ENCODE measurements at places on chromosomes 2 and 18. TPM values are rescaled to one million over a fixed set of nuclear protein-coding genes. Genes with fewer than 3 reads are reported as not detected.

DNA sequence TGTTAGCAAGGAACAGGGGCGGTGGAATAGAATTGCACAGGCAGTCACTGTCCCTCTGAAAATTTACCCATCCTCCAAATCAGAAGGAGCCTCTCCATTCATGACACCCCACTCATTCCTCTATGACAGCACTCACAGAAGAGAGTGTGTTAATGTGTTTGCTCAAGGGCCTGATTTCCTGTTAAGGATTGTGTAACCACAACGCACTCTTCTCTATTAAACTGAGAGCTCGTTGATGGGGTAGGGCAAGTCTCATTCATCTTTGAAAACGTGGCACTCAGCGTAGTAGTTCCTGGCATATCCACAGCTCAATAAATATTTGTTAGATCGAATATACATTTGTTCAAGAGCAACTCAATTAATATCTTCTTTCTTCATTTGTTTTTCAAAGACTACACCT is 106.4 kb downstream of the VAPA start:
- DNase-seq: no peak

GRCh38 chr18:13220361-13220991 is 1.9 kb downstream of the LDLRAD4 start:
- DNase-seq: no peak

- DNase-seq: no peak
Measured at GRCh38 chr2:167826906-167827305, 420.5 kb downstream of the STK39 start.

DNA sequence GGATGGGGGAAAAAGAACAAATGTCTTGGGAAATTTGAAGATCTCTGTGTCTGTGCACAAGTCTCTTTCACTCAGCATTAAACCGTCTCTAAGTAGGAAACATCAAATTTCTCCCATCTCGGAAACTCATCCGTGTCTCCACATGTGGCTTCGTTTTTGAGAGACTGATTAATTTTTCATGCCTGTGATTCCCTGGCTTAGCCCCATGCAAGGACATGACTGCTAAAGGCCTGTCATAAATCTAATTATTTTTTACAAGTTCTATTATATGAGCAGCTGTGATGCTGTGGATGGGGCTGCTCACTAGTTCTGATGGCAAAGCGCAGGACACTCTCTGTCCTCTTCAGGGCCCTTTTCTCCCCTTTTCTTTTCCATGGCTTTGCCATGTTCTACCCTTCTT is 129.1 kb downstream of the RGPD3 start:
- DNase-seq: peak; percentile 70

GRCh38 chr18:63147973-63148372 is 171.6 kb downstream of the BCL2 start:
- no peak for DNase-seq

Gene PRSS56
- polyA plus RNA-seq: not detected

- no peak for DNase-seq
Measured at GRCh38 chr2:138720035-138720838, 60.0 kb downstream of the NXPH2 start.

DNA sequence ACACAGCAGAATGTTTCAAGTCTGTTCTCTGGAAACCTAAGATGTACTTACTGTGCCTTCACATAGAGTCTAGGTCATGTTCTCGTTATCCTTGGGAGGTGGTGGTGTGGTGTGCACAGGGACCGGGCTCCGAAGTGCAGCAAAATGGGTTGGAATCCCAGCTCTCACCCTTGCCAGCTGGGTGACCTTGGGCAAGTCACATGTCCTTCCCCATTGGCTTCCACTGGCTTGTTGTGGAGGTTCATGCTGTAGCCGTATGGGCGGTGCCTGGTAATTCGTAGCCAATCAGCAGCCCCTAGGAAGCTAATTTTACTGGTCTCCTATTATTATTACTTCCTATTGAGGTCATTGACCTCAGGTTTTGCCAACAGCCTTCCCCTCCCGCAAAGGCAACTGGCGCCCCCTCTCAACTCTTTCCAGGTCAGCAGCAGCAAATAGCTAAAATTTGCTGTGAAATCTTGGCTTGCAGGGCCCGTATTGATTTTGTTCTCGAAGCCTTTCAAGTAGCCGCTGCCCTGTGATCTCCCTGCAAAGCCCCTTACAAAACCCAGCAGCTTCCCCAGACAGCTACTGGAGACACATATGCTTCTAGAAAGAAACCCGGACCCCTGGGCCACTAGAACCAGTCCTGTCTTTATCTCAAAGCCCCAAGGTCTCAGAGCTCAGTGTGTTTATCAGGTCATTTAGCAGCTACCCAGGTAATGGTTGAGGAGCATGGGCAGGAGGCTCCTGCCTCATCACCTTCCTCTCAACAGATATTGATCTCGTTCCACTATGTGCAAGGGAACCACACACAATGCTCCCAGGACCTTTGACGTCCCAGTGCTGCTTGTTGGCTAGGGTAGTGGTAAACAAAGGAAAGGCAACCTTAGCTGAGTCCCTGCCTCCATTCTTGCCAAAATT is 66.5 kb upstream of the SLC1A4 start:
- DNase-seq: no peak

- DNase-seq: no peak
Measured at GRCh38 chr2:217654168-217654567, 348.6 kb downstream of the TNS1 start.

Gene CNGA3
- polyA plus RNA-seq: not detected

Gene RASGRP3
- 152 TPM for polyA plus RNA-seq

DNA sequence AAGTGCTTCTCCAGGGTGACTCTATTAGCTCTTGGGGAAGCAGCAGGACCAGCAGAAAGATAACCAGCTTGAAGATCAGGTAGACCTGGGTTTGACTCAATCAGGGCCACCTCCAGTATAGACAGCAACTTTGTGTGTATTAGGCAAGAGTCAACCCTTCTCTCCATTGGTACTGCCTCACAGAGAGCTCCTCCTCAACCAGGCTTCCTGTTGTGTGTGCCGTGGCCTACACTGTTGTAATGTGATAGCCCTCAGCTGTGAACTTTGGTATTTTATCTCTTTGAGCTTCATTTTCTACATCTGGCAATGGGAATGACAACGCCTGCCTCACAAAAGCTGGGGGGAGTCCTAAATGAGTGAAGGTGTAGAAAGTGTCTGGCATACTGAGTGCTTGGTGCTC is 17.0 kb upstream of the MAP3K20 start:
- DNase-seq: no peak

- DNase-seq: no peak
Measured at GRCh38 chr18:57728941-57729511, 74.1 kb downstream of the ATP8B1 start.

DNA sequence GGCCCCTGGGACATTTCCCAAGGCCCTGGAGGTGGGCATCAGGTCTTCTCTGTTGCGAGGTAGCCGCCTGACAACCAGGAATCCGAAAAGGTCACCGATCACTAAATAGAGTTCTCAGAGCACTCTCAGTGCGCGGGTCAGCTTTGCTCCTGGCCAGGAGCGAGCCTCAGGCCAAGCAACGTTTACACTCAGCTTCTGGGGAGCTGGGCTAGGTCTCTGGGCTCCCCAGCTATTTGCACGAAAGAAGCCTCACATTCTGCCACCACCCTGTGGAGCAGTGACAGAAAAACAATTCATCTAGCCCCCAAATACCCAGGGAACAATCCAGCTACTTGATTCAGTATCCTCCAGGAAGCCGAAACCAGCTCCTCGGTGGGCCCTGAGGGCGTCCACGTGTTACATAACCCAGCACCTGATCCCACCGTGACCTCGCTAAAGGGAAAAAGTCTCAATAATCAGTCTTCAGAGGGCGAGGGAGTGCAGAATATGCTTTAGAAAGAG is 3.3 kb downstream of the SH3BP4 start:
- DNase-seq: no peak

DNA sequence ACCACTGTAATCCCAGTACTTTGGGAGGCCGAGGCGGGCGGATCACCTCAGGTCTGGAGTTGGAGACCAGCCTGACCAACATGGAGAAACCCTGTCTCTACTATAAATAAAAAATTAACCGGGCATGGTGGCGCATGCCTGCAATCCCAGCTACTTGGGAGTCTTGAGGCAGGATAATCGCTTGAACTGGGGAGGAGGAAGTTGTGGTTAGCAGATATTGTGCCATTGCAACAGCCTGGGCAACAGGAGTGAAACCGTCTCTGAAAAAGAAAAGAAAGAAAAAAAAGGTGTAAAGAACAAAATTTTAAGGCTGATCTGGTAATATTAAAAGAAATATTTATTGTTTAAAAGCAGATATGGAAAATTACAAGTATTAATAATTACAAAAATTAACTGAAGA is 29.7 kb downstream of the ZNF804A start:
- no peak for DNase-seq

GRCh38 chr2:24920098-24920808 is at the start of gene ADCY3:
TSS of gene ADCY3 (minus strand) at chr2:24920237. CDS start at chr2:24918987, 1,250 bp downstream.
- peak; percentile 90 for DNase-seq

DNA sequence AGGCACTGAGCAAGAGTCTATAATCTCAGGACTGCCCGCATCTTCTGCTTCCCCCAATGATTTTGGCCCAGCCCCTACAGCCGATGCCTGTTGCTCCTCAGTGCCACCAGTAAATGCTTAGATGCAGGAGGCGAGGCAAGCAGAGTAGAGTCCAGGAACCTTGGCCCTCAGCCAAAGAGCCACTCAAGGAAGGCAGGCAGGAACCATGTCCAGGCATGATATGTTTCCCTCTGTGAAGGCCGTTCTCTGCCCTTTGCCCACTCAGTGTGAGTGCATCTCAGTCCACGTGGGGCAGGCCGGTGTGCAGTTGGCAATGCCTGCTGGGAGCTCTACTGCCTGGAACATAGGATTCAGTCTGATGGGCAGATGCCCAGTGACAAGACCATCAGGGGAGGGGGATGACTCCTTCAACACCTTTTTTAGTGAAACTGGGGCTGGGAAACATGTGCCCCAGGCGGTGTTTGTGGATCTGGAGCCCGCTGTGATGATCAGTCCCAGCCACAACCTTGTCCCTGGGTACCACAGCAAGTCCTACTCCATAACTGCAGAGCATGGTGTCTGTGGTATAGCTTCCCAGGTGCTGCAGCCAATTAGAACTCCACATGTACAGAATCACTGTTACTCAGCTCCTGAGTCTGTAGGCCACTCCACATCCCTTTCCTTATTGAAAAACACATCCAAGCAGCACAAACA is 9.7 kb upstream of the DNAJB2 start:
- DNase-seq: peak; percentile 58

DNA sequence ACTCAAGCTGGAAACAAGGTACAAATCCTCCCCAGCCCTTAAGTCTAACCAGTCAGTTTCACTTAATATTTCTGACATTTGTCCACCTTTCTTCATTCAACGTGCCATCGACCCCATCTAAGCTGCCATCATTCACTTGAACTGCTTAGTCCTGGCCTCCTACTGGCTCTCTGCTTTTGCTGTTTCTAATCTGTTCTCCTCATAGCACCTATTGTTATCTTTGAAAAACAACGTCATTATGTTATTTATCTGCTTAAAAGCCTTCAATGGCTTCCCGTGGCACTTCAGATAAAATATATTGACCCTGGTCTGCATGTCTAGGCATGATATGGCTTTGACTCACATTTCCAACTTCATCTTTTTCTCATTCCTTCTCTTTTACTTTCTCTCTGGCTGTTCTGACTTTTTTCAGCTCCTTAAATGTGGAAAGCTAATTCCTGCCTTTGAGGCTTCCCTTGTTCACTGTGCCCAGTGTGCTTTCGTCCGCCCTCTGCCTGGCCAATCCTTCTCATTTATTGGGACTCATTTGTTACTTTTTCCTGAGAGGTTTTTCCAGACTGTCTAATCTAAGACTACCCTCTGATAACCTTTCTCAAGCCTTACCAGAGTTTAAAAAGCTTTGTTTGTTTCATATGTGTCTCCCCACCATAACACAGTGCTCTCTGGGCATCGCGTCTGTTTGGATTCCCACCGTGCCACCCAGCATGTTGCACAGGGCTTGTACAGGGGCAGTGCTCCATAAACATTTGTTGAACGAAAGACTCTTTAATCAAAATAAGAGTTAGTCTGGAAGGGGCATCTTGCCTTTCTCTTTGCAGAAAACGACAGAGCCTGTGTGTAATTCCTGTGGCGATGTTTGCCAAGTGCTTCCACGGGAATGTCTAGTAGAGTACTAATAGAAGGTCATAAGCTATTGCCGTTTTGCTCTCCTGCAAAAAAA is 183.9 kb downstream of the FMNL2 start:
- no peak for DNase-seq

Gene GMPPA
- 61.3 TPM for polyA plus RNA-seq

GRCh38 chr2:214747992-214748391 is 61.5 kb downstream of the BARD1 start:
- DNase-seq: no peak

Gene MAP2
- 11.1 TPM for polyA plus RNA-seq

Gene CTDSP1
- 78.5 TPM for polyA plus RNA-seq

DNA sequence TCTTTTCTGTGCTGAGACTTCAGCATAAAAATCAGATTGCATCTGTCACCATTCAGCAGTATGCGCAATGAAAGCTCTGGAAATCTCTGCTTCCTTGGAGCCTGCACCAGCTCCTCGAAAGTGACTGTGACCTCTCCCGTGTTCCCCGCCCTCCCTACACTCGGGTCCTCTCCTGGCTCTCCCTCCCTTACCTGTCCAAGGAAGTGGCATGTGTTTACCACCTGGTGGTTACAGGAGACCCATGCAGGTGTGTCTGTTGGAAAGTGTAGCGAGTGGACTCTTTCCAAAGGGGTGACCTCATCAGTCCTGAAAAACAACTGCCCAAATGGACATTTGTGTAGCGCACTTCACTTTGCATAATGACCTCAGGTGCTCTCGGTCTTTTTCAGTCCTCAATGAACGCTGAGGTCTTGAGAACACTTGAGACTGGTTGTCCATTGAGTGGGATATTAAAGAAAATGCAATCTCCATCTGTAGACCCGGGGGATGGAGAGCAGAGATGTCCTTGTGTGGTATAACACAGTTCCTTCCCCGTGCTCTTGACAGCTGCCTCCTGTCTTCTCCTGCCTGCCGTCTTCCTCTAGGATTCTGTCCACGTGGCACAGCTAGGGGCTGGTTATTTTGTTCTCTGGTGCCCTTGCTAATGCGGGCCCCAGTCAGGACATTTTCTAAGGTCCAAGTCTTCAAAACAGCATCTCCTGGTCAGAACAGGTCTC is 133.2 kb downstream of the ACKR3 start:
- no peak for DNase-seq

DNA sequence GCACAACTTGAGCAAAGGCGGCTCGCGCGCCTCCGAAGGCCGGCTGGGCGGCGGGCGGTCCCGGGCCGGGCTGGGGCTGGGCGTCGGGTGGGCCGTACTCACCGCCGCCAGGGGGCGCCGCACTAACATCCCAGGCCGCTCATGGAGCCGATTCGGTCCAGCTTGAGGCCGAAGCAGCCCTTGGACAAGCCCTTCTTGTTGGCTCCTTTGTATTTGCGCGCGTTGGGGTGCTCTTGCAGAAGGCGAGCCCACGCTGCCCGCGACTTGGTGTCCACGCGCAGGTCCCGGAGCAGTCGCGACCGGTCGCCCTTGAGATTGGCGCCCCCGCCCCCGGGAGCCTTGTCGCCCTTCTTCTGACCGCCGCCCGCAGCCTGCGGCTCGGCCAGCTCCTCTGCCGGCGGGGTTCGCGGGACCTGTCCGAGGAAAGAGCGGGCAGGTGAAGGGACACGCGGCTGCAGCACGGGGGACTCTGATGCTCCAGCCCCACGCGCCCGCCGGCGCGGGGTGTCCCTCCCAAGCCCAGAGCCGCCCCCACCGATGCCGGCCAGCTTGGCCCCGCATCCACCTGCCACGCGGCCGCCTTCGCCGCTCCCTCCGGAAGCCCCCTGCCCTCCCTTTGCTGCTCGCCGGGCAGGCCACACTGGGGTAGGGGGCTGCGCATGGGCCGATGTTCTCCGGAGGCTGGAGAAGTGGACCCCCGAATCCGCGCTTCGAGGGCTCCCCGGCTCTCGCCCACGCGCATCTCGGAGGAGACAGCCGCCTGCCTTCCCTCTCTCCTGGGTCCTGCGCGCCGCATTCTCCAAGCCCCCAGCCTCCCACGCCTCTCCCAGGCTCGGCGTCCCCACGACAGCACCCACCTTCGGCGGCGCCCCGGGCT is 655 bp downstream of the NPPC start:
- peak; percentile 96 for DNase-seq

Gene TBR1
- under 0.01 TPM for polyA plus RNA-seq

Gene TMEM169
- 0.30 TPM for polyA plus RNA-seq

Gene POTEE
- not detected for polyA plus RNA-seq
